NCI-H1436 treated with DMSO at 0.1 percent for 48 hours (cell line): ENCODE measurements at places on chromosomes 3 and 15.

GRCh38 chr3:50078622-50079021, 10.1 kb upstream of the RBM5 start:
- DNase-seq: no peak

GRCh38 chr3:194492001-194492400, 5.2 kb upstream of the ATP13A3 start:
- no peak for DNase-seq

DNA sequence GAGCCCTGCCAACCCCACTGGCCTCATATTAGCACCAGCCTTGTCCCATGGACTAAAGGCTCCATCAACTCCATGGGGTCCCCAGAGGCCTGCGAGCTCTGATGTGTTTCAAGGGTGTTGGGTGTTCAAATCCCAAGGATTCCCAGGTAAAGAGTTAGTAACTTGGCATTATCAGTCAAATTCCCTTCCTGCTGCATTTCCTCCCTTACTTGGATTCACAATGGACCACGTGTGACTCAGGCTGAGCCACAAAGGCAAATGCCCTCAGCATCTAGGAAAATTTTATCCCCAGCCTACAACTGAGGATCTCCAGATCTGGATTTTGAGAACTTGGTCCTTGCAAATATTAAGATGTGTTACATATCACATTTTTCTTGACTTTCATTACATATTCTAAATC, 58.8 kb downstream of the GADL1 start:
- no peak for DNase-seq

GRCh38 chr3:68378631-68379030, 553.7 kb downstream of the TAFA4 start:
- DNase-seq: no peak

DNA sequence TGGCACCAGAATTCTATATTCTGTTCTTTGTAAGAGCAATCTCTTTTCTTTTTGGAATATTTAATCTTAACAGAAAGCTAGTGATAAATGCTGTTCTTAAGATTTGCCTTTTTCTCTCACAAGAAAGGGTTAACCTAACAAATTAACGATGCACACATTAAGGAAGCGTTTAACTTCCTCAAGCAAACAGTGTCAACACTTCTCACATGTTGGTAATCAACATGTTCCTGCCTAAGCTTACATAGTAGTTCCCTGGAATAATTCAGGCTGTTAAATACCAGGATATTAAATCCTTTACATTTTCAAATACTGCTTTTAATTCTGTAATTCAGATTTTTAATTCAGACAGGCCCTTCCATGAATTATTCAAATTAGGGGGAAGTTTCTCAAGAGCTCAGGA, 67.4 kb upstream of the RPL35A start:
- no peak for DNase-seq

DNA sequence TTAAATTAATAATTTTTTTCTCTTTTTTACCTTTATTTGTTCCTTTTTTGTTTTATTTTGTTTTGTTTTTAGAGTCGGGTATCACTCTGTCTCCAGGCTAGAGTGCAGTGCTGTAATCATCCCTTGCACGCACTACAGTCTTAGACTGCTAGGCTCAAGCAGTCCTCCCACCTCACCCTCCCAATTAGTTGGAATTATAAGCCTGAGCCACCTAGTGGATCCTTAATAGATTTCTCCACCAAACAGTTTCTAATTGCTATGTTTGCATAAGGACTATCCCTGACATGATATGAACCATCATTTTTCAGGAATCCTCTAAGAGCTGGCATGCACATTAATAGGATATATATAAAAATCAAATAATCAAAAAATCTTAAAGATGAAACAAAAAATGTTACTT, 993.2 kb downstream of the OTOL1 start:
- no peak for DNase-seq

GRCh38 chr3:188437926-188438325, 284.0 kb downstream of the LPP start:
- no peak for DNase-seq

DNA sequence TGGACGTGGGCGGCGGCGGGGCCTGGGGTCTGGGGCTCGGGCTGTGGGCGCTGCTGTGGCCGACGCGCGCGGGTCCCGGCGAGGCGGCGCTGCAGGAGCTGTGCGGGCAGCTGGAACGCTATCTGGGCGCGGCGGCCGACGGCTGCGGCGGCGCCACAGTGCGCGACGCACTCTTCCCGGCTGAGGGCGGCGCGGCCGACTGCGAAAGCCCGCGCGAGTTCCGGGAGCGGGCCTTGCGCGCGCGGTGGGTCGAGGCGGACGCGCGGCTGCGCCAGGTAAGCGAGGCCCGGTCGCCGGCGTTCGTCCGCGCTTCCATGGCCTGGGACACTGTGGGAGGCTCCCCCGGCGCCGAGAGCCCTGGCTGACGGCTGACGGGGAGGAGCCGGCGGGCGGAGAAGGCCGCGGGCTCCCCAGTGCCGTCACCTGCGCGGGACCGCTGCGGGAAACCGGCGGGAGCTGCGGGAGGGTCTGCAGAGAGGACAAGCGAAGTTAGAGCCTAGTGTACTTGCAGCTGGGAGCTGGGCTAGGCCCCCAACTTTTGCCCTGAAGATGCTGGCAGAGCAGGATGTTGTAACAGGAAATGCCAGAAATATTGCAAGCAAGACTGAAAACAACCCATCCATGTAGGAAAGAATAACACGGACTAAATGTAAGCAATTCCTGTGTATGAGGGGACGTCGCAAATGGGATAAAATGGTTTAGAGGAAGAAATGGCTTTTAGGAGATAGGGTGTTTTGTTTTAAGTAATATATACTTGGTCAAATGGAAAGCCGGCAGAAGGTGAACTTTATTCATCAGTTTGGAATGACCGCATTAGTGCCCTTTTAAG, 847 bp downstream of the WHAMM start:
- no peak for DNase-seq

DNA sequence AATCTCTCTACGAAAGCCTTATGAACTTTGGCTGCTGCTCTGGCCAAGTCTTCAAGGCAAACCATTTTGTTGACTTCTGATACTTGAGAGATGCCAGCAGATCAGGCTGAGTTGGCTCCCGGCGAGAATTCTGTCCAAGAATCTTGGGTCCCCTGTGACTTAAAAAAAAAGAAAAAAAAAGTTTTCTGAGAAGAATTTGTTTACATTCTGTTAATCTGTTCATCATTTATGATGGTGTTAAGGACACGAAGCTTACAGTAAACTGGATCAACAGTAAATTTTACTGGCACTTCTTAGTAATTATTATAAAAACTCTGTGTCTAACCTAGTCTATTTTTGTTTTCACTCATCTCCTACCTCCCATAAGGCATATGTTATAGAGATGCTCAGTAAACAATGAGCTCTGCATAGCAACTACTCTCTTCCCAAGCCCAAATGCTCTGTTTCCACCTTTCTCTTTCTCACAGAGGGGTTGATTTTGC, 320.9 kb upstream of the RASGRP1 start:
- DNase-seq: no peak

DNA sequence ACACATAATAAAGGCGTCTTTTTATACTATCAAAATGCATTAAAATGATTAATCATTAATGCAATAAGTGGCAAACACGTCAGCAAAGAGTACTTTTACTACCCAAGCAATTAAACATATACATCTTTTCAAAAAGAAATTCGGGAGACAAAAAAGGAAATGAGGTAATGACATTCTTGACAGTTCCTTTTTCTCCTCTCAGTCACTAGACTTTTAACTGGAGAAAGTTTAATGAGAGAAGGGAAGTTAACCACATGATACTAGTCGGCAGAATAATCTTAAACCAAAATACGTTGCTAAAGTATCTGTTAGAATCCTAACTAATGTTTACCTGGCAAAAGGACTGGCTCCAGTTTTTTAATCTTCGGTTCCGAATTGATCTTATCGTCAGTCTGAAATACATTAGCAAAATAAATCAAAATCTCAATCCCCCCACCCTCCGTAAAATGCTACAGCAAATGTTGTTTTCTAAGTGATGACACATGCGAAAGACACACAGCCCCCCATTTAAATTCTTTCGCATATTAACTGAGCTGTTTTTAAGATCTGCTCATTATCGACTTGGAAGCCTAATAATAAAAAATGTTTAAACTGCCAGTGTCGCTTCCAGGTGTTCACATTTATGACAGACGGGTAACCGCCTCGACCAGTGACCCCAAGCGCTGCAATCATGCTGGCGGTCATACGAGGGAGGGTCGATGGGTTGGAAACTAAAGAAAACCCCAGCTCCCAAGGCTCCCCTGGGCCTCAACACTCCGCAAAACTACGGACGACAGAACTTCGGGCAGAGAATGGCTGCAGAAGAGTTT, 778 bp downstream of the MTMR10 start:
- no peak for DNase-seq

- no peak for DNase-seq
Measured at GRCh38 chr15:73996939-73997338, 2.4 kb downstream of the PML start.

- DNase-seq: no peak
Measured at GRCh38 chr3:114877378-114878113, 269.5 kb downstream of the ZBTB20 start.

- DNase-seq: no peak
Measured at GRCh38 chr3:105836533-105836932, 32.3 kb downstream of the CBLB start.

DNA sequence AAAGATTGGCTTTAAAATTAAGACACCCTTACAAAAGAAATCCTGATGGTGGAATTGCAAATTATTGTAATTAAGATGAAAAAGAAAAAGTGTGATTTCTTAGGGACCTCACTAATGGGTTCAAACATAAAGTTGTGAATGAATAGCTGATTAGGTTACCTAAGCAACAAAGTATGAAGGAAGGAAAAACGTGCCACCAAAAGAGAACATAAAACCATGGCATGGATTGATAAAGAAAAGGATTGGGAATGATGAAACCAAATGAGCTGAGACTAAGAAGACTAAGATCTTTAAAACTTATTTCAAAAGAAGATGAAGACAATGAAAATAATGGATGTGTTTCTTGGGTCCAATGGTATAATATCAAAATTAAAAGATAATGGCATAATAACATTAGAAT, 32.2 kb upstream of the GUCA1C start:
- DNase-seq: no peak

DNA sequence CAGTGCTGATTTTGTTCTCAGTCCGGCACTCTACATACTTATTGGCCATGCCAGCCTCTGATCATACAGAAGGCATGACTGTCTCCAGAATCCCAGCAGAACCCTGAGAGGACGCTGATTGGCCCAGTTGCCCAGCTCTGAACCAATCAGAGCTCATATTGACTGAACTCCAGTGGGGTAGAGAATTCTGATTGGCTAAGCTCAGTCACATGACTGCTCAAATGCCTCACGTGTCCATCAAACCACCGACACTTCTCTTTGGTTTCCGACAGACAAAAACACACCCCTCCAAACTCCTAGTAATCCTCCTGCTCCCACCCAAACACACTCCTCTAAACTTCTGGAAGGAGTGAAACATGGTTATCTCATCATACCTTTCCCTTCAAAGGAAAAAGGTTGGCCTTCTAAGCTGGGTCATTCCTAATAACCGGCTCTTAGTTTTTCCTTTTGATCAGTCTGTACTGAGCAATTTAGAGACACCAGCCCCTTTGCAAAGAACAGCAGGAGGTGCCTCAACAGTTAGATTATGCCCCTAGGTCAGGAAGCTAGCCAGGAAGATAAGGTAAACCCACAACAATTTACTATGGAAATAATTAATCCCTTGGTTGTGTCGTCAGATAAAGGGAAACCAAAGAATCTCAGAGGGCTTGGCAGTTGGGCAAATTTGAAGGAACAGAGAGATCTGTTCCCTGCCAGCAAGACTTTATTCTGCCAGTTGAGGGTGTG, 187.8 kb downstream of the TLE3 start:
- DNase-seq: no peak

DNA sequence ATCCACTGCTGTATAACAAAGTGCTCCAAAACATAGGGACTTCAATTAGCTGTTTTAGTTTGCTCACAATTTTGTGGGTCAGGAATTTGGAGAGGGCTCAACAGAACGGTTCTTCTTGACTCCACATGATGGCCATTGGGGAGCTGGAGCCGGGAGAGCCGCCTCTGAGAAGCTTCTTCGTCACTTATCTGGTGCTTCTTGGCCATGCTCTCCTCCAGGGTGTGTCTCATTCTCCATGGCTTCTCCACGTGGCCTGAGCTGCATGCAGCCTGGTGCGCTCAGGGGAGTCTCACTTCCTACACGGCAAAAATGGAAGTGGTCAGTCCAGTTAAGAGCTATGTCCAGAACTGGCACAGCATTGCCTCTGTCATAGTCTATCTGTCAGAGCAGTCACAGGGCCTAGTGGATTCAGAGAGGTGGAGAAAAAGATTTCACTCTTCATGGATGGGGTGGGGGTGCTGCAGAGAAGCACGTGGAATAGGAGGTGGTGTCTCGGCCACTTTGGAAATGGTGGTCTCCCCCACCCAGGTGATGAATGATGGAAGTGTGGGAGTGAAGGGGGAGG, 26.3 kb upstream of the PRR23E start:
- no peak for DNase-seq

GRCh38 chr3:136186846-136187245, 9.3 kb downstream of the MSL2 start:
- DNase-seq: no peak

DNA sequence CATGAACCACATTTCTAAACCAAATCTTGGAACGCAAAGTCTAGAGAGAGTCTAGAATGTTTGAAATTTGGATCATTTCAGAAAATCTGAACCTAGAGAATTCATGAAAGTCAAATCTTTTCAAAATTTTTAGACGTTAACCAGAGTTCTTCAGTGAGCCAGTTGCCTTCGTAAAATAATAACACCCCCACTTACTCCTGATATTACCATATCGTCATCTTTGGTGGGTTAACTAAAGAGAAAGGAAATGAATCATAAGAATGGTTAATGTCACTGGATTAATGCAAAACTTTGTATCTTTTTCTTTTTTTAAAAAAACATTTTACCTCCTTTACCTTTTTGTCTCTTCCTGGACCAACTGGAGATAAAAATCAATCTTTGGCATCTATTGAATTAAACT, 1.2 kb upstream of the ZBED2 start:
- no peak for DNase-seq

DNA sequence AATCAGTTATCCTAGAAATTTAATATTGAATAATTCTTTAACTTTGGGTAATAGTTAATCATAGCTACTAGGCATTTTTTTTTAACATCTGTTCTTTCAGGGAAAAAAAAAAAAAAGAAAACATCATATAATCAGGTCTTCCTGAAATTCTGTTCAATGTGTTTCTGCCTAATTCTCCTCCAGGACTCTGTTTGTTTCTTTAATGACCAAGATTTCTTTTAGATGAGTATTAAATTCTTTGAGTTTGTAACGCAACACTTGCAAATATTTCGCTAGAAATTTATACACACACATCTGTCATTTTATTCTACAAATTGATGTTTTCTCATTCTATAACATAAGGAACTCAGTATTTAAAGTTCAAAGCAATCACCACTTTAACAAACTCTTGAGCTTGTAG, 56.7 kb downstream of the ALCAM start:
- DNase-seq: no peak

- DNase-seq: no peak
Measured at GRCh38 chr15:68933001-68933400, 2.7 kb downstream of the SPESP1 start.

GRCh38 chr15:29795610-29796009, 26.7 kb downstream of the TJP1 start:
- no peak for DNase-seq

GRCh38 chr3:30836141-30836540, 58.3 kb downstream of the GADL1 start:
- no peak for DNase-seq

GRCh38 chr3:38723569-38724391, 74.3 kb upstream of the SCN5A start:
- no peak for DNase-seq
